Stimulated activated effector memory CD8-positive, alpha-beta T cell treated with anti-CD3 and anti-CD28 coated beads, Interleukin-12 subunit alpha, Interleukin-12 subunit beta, amount 100 ng/mL, for 72 hours (primary cell): ENCODE measurements at places on chromosomes 6 and 20.

GRCh38 chr20:53387983-53388675 is 205.5 kb downstream of the ZNF217 start:
- DNase-seq, result no peak

- no peak for DNase-seq
Observed at GRCh38 chr6:46254946-46255345, 84.2 kb upstream of the ENPP5 start.

DNA sequence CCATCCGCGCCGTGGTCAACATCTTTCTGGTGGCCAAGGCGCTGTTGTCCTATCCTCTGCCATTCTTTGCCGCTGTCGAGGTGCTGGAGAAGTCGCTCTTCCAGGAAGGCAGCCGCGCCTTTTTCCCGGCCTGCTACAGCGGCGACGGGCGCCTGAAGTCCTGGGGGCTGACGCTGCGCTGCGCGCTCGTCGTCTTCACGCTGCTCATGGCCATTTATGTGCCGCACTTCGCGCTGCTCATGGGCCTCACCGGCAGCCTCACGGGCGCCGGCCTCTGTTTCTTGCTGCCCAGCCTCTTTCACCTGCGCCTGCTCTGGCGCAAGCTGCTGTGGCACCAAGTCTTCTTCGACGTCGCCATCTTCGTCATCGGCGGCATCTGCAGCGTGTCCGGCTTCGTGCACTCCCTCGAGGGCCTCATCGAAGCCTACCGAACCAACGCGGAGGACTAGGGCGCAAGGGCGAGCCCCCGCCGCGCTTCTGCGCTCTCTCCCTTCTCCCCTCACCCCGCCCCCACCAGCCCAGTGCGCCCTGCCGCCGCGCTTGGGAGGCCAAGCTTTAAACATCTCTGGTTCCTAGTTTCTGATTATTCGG is 4.0 kb downstream of the SLC32A1 start:
- DNase-seq, result no peak

DNA sequence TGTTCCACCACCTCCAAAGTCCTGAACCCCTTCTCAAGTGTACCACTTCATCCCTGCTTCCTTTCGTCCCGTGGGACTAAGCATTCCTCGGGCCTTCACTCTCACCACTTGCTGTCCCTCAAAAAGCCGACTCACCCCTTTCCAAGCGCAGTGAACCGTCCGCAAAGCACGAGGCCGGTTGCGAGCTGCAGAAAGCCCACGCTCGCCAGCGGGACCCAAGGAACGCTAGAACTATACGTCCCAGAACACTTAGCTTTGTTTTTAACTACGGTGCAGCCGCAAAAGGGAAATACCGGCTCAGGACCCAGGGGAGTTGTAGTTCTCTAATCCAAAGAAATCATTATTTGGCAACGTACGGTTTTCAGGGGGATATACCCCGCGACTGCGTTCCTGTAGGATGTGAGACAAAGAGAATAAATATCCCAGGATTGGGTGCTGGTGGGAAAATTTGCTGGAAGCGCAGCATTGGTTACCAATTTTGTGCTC is 416 bp upstream of the POLR1H start:
- no peak for DNase-seq

- no peak for DNase-seq
Observed at GRCh38 chr6:11585426-11586016, 48.0 kb downstream of the TMEM170B start.

GRCh38 chr6:15242937-15243614 is 2.8 kb upstream of the JARID2 start:
- DNase-seq, result no peak

DNA sequence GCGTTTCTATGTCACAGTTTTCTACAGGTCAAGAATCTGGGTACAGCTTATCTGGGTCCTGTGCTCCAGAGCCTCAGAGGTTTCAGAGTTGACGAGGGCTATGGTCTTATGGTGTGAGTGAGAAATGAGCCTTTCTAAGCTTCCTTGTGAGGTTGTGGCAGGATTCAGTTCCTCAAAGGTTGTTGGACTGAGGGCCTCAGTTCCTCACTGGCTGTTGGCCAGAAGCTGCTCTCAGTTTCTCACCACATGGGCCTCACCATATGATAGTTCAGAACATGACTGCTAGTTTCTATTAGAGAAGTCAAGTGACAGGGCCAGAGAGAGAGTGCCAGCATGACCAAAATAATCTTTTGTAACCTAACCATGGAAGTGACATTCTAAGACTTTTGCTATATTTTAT is 96.1 kb downstream of the NUS1 start:
- DNase-seq, result no peak

GRCh38 chr20:15862178-15862577 is 711.1 kb downstream of the KIF16B start:
- no peak for DNase-seq

GRCh38 chr20:62428396-62429295 is 1.3 kb upstream of the RBBP8NL start:
- DNase-seq, result no peak

- no peak for DNase-seq
Observed at GRCh38 chr6:62716719-62717118, 430.7 kb upstream of the KHDRBS2 start.

DNA sequence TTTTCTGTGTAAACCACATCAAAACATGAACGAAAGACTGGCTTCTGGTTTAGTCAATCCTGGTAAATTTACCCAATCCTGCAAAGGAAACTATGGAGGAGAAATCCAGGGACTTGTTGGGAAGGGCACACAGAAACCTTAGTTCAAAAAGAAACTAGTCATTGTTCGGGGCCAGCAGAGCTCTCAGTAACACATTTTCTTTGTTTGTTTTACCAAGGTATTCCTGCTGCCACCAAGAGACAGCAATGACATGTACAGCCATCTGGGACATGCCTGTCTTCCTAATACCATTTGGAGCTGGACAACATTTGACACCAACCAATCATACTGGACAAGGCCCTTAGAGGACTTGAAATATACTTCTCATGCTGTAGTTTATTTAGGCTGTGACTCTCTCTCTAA is 8.3 kb downstream of the OARD1 start:
- no peak for DNase-seq

- no peak for DNase-seq
Observed at GRCh38 chr20:43721429-43722152, 5.2 kb downstream of the GTSF1L start.

DNA sequence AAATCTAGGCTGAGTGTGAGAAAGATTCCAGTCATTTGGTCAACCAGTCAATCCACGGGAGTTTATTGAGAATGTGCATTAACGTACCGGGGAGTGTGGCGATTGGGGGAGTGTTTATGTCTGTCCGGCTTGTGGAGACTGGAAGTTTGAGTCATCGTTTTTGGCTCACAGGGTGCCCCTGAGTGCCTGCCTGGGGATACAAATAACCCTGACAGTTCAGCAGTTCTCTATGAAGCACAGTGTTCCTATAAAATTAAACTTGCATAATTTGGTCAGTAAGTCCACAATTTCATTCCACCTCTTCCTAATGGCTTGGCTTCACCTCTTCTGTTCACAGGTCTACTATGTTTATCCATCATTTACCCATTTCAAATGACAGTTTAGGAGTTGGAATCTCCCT is 72.6 kb upstream of the PLEKHG1 start:
- DNase-seq, result no peak

GRCh38 chr20:61857884-61858283 is 207.8 kb downstream of the TAF4 start:
- no peak for DNase-seq

DNA sequence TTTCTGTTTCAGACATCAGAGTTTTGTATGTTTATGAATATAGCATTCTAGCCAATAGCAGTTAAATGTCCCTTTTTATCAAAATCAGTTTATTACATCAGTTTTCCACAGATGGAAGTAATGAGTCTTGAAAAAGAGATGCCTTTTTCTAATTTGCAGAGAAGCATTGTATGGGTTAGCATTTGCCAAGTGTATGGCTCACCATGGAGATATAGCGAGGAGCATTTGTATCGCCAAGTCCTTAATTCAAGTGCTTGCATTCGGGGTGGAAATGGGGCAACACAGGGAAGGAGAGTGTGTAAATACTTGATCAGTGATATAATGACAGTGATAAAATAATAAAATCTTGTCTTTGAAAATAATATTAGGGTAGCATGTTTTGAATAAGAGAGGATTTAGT is 42.9 kb downstream of the TXLNB start:
- peak; percentile 10 for DNase-seq

DNA sequence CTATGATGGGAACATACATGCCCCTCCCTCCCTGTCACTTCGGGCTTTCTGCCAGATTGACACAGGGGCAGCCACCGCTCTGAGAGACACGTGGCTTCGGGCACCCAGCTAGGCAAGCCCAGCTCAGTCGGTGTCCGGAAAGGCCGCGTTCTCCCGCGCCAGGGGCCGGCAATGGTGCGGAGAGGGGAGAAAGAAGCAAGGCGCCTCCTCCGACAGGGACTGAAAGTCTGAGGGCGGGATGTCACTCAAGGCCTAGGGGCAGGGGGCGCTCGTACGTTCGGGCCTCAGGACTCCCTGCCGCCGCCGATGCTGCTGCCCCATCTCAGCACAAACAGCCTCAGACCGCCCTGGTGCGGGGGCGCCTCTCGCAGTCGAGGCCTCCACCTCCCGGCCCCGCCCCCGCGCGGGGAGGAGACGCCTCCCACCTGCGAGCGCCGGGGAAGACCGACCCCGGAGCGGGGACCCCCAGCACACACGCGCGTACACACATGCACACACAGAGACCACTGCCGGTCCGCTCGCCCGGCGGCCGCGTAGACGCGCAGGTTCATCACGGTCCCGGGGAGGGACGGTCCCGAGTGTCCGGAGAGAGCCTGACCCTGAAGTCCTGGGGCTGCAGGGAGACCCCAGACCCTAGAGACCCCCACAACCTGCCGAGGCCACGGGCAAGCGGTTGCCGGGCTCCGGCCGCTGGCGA is 1.9 kb downstream of the GRM4 start:
- peak; percentile 12 for DNase-seq

DNA sequence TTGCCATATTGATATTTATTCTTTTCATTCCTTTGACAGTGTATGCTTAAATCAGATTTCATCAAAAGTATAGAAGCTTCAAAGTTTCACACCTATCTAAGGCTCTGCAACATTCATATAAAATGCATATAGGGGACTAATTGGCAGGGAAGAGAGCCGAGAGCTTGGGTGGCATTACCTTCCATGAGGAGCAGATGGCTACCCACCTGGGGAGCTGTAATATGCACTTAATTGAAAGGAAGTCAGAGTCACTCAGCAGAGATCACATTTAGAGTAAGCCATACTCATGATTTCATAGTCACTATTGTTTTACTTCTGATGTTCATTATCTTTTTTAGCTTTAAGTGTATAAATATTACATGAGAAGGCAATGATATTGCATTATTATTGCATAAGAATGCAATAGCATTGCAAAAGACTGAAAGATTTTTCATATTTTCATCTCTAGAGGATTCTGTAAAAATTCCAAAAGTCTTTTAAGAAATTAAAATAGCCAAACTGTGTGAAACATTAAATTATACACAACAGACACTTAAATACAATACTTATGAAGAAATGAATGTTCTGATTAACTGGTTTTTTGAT is 1305.2 kb downstream of the EPHA7 start:
- no peak for DNase-seq

DNA sequence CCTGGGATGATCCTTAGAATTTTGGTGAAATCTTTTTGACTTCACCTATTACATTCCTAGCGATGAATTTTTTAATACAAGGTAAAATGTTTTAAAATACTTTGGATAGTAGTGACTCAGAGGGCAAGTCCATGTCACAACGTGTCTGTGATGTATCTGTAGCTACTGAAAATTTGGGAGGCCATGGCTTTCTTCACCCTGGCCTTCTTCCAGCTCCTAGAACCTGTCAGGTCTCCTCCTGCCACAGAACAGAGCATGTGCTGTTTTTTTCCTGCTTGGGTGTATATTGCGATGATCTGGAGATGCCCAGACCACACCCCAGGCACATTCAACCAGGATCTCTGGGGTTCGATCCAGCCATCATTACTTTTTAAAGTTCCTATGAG is 194.4 kb downstream of the BTBD3 start:
- no peak for DNase-seq

DNA sequence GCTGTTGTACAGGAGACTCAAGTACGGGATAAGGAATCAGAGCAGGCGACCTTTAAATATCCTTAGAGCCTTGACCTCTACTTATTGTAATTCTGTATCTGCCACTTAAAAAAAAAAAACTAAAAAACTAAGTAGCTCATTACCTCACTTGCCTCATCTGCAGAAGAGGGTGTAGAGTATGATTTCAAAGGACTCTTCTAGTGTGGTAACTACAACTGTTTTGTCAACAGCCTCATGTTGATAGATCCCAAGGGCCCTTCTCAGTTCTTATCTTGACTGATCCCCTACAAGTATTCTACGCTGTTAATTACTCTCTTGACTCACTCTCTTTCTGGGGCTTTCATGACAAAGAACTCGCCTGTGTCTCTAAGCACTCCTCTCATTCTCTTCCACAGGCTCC is 16.7 kb upstream of the PDYN start:
- no peak for DNase-seq

GRCh38 chr20:2637246-2637645 is 15.2 kb upstream of the NOP56 start:
- no peak for DNase-seq

DNA sequence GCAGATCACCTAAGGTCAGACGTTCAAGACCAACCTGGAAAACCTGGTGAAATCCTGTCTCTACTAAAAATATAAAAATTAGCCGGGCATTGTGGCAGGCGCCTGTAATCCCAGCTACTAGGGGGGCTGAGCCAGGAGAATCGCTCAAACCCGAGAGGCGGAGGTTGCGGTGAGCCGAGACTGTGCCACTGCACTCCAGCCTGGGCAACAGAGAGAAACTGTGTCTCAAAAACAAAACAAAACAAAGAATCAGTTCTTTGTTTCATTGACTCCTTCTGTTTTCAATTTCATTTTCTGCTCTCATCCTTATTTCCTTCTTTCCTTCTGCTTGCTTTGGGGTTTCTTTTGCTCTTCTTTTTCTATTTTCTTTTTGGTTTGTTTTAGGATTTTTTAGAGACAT is 8.9 kb upstream of the TMEM14C start:
- DNase-seq, result no peak

- no peak for DNase-seq
Observed at GRCh38 chr6:140083375-140083774, 708.9 kb upstream of the CITED2 start.

DNA sequence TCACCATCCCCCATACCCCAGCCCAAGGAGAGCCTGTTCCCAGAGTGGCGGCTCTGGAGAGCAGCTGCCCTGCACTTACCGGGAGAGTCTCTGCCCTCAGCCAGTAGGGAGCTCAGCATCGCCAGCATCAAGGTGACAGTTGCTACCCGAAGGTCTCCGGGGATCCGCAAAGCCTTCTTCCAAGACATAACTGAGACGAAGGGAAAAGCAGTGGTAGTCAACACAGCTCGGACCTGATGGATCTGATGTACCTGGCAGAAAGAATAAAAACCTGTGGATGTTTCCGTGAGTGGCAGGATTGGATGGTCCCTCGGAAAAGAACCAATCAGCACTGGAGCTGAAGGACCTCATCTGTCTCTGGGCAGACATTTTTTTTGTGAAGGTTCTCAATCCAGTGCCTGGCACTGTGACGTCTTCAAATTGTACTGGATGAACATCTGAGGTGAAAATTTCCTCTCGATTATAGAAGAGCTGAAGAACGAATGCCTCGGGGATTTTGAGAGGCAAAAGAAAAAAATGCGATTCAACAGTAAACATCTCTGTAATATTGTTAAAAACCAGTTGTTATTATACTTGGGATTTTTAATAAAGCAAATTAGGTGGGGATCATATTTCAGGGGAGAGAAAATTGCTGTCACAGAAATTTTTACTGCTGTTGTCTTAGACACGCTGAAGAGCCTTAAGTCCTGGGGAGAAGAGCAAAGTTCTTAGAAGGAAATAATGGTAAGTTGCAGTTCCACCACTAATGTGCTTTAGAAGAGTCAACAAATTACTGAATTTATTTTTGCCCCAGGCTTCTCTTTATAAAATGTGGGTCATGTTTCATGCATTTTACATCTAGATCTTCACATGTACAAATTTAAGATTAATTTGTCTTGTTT is at the start of gene HLA-DQB1:
Gene HLA-DQB1, minus strand, starts transcription at position 238 of the 881 bp plus-strand sequence. Its CDS starts 50 bp downstream, at position 188.
- DNase-seq, result peak; percentile 85

- DNase-seq, result no peak
Observed at GRCh38 chr20:49540232-49540620, 27.7 kb downstream of the PTGIS start.
